ENCODE measurements at places on chromosomes 2 and 18. TPM values are rescaled to one million over a fixed set of nuclear protein-coding genes. Genes with fewer than 3 reads are reported as not detected.

GPR45 gene
- polyA plus RNA-seq = not detected

HRH4 gene
- not detected for polyA plus RNA-seq

PTPRM gene
- polyA plus RNA-seq = 3.9 TPM

ERFE gene
- polyA plus RNA-seq = not detected

RFX8 gene
- 0.12 TPM for polyA plus RNA-seq

SNORC gene
- polyA plus RNA-seq = 7.2 TPM

DSC2 gene
- 42.1 TPM for polyA plus RNA-seq

GRCh38 chr2:20543469-20544152 is 96.7 kb downstream of the RHOB start:
- no peaks in the 10 kb centered on the region for H3K36me3 ChIP-seq
- no peak overlapping the region for H3K4me3 ChIP-seq
- DNase-seq = no peak
- H3K27ac ChIP-seq = peak overlapping the region; percentile 42

DNA sequence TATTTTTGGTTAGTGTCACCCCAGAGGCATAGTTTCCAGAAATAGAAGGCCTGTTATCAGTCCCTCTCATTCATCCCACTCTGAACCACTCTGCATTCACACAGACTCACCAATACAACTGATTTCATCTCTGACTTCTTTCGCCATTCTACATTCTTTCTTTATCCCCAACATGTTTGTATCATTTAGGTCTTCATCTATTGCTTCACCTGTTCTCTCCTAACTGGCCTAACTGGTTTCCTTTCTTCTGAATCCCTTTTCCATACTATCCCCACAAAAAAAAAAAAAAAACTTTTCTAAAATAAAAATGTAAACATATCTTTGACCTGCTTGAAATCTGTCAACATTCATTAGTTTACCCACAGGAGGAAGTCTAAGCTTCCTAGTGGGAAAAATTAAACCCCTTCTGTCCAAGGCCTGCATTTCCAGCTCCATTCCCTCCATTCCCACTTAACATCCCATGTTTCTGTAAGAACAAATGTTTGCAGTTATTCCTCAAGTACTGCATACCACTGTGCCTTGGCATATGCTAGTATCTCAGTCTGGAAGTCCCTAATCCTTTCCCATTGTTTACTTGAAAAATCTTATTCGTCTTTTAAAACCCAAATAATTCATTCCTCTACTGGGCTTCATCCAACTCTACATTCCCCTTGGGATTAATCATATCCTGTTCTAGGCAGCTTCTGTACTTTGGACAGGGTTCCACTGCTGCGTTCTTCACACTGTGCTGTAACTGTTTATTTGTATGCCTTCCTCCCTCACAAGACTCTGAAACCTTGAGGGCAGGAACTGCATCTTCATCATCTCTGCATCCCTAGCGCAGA is 68.5 kb downstream of the FIGN start:
- no peak overlapping the region for H3K4me3 ChIP-seq
- H3K36me3 ChIP-seq = no peaks in the 10 kb centered on the region
- H3K27ac ChIP-seq = peak overlapping the region; percentile 50
- no peaks in the 10 kb centered on the region for H3K27me3 ChIP-seq
- DNase-seq = no peak

DNA sequence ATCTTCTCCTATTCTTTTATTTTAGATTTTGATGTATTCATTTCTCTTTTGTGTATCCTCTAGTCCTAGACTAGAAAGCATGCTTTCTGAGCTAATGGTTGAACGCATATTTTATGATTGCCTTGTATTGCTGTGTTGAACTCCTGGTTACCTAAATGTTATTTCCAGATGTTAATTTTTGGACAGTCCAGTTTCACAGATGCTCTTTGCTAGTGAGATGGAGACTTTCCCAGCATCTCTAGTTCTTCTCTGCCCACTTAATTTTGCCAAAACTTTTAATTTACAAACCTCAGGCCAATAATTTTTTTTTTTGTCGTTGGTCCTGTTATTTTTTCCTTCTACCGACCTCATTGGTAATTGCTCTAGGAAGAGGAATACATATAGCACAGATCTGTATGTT is 153.2 kb downstream of the HAUS1 start:
- H3K4me1 ChIP-seq = peaks cover 41% of the 10 kb centered on the region
- no peak overlapping the region for H3K4me3 ChIP-seq
- no peak overlapping the region for H3K27ac ChIP-seq
- H3K36me3 ChIP-seq = no peaks in the 10 kb centered on the region
- no peak for DNase-seq

GRCh38 chr18:48017635-48018034 is 87.2 kb upstream of the SMAD2 start:
- no peaks in the 10 kb centered on the region for H3K36me3 ChIP-seq
- peak; percentile 41 for DNase-seq
- H3K4me1 ChIP-seq = no peaks in the 10 kb centered on the region
- peaks cover 14% of the 10 kb centered on the region for H3K27me3 ChIP-seq

DNA sequence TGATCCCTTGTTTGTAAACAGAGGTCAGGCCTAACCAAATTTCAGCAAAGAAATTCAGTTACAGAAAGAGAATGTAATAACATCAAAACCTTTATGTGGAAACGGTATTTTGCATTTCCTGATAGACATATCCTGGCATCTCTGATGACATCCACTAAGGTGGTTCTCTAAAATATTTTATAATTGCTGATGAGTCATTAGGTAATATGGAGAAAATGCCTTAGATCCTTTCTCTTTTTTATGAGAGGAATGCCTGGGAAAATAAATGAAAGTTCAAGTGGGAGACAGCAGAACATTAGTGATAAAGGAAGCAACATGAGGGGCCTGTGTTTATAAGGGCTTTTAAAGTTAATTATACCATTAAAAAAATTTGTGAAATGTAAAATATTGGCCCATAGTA is 72.6 kb downstream of the PLCL1 start:
- no peak overlapping the region for H3K4me3 ChIP-seq
- no peaks in the 10 kb centered on the region for H3K27me3 ChIP-seq
- H3K36me3 ChIP-seq = no peaks in the 10 kb centered on the region
- peaks cover 17% of the 10 kb centered on the region for H3K4me1 ChIP-seq
- DNase-seq = no peak
